Suppressor macrophage (primary cell): ENCODE measurements at places on chromosomes 7 and 10.

- DNase-seq, result no peak
These were observed 208.2 kb downstream of the CDK14 start for GRCh38 chr7:90804370-90804769.

- DNase-seq, result no peak
These were observed 626.9 kb downstream of the PARD3 start for GRCh38 chr10:34188221-34188620.

- DNase-seq, result no peak
These were observed 568.8 kb downstream of the POM121L12 start for GRCh38 chr7:53604201-53604600.

- DNase-seq, result peak; percentile 6
These were observed 10.1 kb upstream of the EGR2 start for GRCh38 chr10:62826273-62826672.

DNA sequence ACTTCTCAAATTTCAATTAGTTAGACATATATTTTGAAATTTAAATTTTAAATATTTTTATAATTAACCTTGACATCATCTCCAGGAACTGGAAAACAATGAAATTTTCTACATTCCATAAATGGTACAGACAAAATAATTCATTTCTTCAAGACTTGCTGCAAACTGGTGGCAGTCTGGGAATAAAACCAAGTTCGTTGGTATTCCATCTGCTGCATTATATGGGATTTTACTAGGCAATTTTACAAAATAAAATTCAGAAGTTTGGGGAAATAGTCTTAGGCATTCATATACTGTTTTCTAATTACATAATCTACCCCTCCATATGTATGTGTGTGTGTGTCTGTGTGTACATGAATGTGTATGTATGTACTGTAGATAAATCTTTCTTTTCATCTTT, 984.6 kb upstream of the KCND2 start:
- DNase-seq, result no peak

DNA sequence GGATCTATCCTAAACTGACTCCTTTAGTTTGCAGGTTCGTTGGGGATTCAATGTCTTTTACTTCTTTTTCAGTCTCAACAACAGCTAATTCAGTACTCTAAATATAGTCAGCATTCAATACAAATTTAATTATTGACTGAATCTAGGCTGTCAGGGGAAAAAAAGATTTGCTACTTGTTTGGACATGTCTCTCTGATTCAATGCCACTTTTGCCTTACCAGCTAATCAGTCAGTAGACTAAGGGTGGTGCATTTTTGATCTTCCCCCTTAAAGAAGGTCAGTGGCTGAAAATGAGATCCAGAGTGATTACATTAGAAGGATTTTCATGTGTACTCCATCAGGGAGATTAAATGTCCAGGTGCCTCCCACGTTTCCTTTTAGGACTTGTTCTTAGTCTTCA, 145.1 kb downstream of the C1GALT1 start:
- no peak for DNase-seq

GRCh38 chr10:132184816-132185593, 1.7 kb upstream of the DPYSL4 start:
- no peak for DNase-seq

DNA sequence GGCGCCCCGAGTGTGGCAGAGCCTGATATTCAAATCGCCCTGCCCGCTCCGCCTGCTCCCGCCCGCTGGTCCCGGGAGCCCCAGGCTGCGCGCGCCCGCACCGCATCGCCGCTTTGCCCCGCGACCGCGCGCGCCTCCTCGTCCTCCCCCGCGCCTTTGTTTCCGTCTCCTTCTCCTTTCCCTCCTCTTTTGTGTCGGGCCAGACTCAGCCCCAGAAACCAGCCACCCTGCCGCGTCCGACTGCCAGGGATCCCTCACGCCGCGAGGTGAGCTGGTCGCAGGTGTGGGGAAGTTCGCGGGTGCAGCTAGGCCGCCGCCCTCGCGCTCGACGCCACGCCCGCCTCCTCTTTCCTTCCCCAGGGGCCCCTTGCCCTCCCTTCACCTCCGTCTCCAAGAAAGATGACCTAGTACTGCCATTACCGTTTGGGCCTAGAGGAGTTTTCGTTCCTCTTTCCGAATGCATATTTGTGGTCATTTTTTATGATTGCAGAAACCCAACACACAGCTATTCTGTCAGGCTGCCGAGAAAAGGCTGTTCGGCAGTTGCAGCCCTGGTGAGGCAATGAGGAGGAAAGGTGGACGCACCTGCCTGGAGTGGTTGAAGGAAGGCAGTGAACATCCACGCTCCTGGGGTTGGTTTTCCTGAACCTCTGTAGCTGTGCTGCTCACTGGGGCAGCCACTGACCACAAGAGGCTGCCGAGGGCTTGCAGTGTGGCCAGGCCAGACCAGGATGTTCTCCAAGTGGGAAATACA, 107.3 kb downstream of the SNX10 start:
- peak; percentile 84 for DNase-seq

- no peak for DNase-seq
These were observed 19.8 kb upstream of the C10orf67 start for GRCh38 chr10:23364378-23364777.

DNA sequence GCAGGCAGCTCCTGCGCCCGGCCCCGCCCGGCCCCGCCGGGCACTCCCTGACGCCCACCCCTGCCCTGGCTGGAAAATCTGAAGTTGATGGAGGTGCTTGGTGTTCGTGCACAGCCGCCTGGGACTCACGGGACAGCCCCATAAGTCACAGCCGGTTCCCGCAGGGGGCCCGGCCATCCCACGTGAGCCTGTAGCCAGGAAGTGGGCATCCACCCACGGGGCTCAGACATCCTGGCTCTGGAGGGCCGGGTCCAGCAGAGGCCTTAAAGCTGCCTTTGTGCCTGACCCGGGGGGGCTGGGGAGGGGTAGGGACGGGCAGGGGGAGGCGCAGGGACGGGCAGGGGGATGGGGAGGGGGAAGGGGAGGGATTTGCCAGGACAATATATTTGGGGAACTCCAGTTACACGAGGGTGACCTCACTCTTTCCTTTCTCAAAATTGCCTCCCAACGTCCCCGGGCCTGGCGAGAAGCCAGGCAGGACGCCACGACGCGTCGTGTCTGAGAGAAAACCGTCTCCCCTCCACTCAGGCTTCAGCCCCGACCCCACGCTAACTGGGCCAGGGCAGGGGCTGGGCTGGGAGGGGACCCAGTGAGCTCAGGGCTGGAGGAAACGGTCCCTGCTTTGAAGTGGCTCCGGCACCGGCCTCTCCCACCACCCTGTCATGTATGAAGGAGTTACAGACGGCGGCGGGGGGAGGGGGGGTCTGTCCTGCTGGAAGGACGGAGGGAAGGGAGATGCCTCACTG, 82.1 kb upstream of the PDGFA start:
- peak; percentile 91 for DNase-seq

DNA sequence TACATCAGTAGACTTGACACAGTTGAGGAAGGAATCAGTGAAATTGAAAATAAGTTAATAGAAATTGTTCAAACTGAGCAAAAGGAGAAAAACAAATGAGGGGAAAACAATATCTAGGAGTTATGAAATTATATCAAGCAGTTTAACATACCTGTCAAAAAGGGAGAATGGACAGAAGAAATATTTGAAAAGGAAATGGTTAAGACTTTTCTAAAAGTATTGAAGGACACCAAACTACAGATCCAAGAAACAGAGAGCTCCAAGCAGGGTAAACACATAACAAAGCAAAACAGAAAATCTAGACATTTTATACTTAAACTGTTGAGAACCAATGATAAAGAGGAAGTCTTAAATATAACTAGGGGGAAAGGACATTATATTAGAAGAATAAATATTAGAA, 8.6 kb upstream of the GIMAP5 start:
- DNase-seq, result no peak

GRCh38 chr7:130228840-130229502, 21.3 kb downstream of the SSMEM1 start:
- no peak for DNase-seq

- DNase-seq, result no peak
These were observed 110.3 kb upstream of the APBB1IP start for GRCh38 chr10:26327811-26328210.

DNA sequence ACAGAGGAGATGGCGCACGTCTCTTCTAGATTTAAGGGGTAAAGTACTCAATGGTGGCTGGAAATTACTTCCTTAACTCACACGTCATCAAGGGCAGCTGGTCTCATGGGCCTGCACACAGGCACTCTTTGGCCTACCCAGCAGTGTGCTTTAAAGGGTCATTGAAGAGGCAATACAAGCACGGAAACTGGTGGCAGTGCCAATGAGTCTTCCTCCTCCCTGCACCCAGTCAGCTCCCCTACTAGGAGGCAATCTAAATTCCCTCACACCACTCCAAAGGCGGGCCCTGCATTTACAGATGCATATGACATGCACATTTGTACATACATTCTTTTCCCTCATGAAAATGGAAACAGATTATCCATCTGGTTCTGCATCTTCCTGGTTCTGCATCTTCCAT, 47.4 kb downstream of the PPIF start:
- no peak for DNase-seq

GRCh38 chr10:8853048-8853447, 798.6 kb downstream of the GATA3 start:
- DNase-seq, result no peak

GRCh38 chr10:124307591-124307990, 111.1 kb downstream of the OAT start:
- DNase-seq, result no peak

- DNase-seq, result peak; percentile 46
These were observed 5.0 kb downstream of the TSPAN33 start for GRCh38 chr7:129149511-129149910.

- DNase-seq, result no peak
These were observed 107.3 kb upstream of the NANOS1 start for GRCh38 chr10:118922226-118922625.

DNA sequence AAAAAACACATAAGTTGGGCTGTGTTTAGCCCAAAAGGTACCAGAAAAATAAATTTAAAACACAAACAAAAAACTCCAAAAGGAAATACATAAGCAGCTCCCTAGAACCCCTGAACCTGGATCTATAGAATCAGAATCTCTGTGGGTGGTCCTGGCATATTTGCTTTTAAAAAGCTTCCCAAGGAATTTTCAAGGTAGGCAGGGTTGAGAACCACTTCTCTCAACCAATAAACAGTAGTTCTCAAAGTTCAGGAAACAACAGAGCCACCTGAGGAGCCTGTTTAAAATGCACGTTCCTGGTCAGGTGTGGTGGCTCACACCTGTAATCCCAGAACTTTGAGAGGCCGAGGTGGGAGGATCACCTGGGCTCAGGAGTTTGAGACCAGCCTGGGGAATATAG, 12.5 kb downstream of the ATXN7L1 start:
- no peak for DNase-seq

DNA sequence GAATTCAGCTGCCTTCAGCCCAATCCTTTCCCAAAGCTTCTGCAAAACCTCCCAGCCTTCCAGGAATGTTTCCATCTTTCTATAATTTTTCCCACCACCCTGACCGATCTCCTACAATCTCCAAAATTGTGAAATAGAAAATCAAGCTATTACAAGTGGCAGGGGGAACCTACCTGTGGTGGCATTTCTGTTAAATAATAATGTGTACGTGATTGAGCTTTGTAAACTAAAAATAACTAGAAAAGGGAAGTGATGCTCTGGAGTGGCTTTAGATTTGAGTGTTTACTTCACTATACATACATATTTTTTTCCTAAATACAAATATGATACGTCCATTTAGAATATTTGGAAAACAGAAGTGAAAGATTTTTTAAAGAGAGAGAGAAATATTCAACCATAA, 593.6 kb downstream of the GRM8 start:
- peak; percentile 4 for DNase-seq

DNA sequence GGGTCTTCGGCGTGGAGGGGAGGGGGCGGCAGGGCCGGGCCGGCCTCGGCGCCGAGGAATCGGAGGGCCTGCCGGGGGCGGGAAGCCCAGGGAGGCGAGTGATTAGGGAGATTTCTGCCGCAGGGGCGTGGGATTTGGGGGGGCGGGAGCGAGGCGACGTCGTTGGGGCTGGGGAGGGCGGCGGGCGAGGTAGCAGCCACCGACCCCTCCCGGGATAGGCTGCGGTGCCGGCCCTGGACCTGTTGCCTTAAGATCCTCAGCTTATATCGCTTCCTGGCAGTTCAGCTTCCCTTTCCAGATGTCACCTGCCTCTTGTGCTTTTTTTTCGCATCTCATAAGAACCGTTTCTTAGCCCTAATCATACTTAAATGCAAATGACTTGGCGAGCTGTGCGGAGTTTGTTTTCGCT, 655 bp downstream of the LMTK2 start:
- peak; percentile 31 for DNase-seq

DNA sequence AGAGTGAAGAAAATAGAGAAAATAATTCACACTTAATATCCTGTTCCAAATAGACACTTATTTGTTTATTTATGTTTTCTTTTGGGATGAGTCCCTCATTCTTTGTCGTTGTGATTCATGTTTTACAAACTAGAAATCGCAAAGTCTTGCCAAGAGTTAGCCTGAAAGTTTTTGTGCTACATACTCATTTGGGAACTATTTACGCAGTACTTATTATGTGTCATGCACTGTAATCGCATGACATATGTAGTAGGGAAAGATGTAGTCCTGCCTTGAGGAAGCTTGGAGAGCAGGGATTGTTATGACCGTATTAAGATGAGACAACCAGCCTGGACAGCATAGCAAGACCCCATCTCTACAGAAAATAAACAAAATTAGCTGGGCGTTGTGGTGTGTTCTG, 189.3 kb downstream of the ABCA13 start:
- DNase-seq, result no peak

- no peak for DNase-seq
These were observed 190.1 kb downstream of the MLLT10 start for GRCh38 chr10:21724020-21724589.

DNA sequence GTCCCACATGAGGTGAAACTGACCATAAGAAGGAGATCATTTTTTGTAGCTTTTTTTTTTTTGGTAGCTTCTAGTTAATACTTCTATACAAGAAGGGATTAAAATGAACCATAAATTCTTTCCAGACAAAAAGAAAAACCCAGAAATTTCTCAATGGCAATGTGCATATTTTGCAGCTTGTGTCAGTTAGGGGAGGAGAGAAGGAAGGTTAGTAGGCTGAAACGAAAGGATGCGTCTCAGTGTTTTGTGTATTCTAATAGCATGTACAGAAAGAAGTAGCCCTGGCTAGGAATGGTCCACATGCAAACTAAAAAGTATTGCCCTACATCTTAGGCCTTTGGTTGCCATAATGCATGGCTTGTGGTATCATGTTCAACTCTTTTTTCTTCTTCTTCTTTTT, 90.6 kb downstream of the CACNB2 start:
- no peak for DNase-seq

DNA sequence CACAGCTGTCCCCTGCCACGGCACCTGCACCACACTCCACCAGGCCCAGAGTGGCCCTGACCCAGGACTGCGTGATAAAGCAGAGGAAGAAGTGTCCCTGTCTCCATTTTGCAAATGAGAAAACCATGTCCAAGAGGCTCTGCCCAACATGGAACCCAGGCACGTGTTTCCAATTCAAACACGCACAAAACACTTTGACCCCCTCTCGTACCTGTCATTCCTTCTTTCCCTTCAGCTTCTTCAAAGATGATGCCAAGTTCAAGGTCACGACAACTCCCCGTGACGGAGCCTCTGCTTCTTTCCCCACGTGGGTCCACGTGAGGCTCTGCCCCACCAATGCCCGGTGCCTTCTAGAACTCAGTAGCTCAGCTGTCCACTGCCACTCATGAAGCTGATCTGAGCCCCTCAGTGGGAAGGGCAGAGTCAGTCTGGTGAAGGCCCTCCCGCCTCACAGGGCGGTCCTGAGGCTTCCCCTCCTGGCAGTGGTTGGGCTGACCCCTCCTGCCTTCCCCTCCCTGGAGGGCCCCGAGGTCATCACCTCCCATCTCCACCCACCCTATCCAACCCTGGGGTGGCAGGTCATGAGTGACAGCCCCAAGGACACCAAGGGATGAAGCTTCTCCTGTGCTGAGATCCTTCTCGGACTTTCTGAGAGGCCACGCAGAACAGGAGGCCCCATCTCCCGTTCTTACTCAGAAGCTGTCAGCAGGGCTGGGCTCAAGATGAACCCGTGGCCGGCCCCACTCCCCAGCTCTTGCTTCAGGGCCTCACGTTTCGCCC, 19.0 kb downstream of the CALML5 start:
- DNase-seq, result no peak
